AG20443 (cell line): ENCODE measurements at places on chromosomes 4 and X.

DNA sequence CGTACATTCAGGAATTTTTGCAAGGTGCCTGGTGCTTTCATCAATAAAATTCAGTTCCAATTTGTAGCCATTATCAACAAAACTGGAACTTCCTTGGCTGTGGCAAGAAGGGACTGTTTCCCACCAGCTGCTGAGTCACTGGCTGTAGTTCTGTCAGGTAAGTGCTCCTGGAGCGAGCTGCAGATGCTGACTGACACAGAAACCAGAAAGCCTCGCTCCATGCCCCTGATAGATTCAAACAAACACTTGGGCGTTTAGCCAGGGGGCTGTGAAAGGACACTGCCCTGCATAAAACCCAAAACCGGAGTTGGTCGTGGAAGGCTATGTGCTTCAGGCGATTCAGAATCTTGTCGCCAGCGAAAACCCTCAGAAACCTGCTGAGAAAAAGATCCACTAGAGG lies 188.4 kb upstream of the FAM9B start:
- no peak for DNase-seq

DNA sequence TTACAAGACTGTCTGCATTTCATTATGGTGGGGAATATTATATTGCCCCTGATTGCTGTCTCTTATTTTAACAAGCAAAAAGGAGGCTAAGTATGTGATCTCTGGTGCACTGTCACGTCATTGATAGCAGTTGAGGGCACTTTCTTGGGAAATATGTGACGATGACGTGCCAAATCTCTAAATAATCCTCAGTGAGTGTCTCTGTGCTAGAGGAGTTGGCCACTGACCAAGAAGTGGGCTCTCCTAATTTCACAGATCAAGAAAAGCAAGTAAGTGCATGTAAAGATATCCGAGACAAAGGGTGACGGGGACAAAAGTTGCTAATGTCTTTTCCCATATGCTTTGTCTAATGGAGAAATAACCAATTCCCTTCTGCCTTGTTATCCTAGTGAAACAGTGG lies 487.4 kb upstream of the TENM3 start:
- no peak for DNase-seq

- DNase-seq: no peak
These were observed 127.7 kb downstream of the SLC7A11 start for GRCh38 chr4:138114434-138114833.

- DNase-seq: no peak
These were observed 666.8 kb upstream of the NDST4 start for GRCh38 chr4:115780268-115780667.

DNA sequence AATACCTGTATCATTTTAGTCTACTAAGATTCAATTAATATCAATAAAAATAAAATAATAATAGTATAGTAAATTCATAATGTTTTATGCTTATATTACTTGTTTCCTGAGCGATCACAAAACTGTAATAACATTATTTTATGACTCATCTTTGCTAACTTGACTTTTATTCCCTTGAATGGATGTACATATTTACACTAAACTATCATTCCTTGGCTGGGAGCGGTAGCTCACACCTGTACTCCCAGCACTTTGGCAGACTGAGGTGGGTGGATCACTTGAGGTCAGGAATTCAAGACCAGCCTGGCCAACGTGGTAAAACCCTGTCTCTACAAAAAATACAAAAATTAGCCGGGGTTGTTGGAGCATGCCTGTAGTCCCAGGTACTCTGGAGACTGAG lies 104.0 kb upstream of the SLC34A2 start:
- no peak for DNase-seq

DNA sequence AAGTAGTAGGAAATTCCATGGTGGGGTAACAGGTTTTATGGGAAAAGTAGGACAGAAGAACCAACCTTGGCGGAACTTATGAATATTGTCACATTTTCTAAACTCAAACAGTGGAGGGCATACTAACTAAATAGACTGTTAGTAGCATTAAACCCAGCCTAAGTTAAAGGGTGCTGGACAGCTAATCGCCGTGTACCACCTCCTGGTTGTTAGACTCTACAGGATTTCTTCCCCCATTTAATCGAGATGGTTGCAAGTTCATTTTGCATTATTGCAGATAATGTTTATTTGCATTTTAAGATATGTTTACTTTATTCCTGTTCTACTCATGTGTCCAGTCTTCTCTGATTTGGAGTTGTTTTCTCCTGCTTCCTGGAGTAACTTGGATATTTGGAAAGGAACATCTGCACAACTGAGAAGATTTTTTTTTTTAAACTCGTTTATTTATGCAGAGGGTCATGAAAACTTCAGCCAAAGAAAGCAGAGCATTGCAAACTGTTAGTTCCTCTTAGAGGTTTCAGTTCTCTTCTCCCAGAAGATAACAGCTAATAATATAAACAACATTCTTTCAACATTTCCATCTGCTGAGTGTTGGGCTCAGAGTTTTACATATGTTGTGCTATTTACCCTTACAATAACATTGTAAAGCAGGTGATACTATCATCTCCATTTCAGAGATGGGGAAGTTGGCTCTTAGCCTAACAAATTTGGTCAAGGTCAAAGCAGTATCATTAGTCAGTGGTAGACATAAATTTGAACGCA lies 51.5 kb upstream of the TBC1D9 start:
- DNase-seq: no peak
